Activated naive CD8-positive, alpha-beta T cell treated with anti-CD3 and anti-CD28 coated beads, Interleukin-2, amount 50 U/mL, for 16 hours (primary cell): ENCODE measurements at places on chromosomes 1 and 21.

DNA sequence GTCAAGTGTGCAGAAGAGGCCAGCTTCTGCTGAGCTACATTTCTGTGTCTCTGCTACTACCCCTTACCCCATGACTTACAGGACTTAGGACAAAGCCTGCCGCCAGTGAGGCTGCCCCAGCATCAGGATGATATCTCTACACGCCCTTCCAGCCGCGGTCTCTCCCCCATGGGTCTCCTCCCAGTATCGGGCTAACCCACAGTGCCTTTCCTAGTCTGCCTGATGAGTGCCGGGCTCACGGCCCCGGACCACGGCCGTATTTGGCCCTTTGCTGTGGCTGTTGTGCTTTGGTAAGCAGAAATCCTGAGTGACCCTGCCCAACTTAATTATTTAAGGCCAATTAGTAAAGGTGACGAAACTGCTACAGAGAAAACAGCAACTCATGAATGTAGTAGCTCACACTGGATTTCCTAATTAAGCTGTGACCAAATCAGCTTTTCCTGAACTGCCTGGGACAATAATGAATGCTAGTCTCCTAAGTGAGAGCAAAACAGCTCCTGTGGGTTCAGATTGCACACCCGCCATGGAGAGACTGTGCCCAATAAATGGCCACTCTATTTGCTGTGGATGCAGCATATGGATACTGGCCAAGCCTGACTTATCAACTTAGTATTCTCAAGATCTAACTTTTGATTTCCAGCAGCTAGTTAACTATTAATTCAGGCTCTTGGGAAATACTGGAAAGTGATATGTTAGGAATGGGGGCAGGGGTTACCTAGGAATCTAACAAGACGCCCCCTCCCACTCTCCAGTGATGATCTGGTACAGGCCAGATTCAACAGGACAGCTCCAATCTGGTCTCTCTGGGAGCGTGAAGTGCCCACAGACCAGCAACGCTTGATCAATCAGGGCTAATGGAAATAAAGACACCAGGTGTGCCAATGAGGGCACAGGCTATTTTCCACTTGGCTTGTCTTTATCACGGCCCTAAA, 123.3 kb upstream of the IFFO2 start:
- no peak for DNase-seq

GRCh38 chr1:27567971-27568299, 36.0 kb downstream of the AHDC1 start:
- DNase-seq, result no peak

DNA sequence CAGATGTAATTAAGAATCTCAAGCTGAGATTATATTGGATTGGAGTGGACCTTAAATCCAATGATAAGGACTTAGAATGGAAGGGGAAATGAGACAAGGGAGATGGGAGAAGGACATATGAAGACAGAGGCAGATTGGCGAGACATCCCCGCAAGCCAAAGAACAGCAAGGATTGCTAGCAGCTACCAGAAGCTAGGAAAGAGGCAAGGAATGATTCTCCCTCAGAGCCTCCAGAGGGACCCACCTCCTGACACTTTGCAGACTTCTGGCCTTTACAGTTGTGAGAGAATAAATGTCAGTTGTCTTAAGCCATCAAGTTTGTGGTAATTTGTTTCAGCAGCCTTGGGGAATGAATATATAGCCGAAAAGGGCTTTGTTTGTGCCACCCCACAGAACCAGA, 20.7 kb downstream of the METTL13 start:
- no peak for DNase-seq

DNA sequence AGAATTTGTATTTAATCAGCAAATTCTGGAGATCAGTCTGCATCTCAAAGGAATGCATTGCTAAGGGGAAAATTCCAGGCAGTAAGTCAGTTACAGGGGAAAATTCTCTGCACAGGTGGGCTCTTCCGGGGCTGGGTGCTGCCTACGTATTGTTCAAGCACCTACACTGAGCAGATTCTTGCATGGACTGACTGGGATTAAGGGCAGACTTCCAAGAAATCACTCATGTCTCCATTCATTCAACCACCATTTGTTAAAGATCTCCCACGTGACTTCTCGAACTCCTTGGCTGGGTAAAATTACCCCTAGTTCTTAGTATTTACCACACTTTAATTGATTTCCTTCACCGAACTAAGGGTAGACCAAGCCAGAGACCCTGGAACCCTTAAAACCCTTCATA, 28.2 kb upstream of the KCNE1 start:
- DNase-seq, result no peak

DNA sequence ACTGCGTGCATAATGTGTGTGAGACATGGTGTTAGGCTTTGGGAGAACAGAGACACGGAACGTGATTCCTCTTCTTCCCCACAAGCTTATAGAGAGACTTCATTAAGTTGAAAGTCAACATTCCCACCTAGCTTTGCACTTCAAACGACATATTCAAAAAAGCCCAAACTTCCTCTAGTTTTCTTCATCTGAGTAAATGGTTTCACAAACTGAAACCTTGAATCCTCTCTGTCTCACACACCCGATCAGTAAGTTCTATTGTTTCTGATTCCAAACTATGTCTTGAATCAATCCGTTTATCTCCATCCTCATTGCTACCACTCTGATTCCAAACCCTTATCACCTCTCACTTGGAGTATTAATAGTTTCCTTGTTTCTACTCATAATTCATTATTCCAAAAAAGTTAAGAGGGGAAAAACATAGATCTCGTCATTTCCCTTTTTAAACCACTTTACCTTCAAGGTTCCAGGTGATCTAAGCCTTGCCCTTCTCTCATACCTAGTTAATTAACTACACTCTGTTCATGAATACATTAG, 1.6 kb upstream of the METTL18 start:
- DNase-seq, result no peak

- DNase-seq, result no peak
Measured at GRCh38 chr1:36922593-36923426, 111.5 kb downstream of the GRIK3 start.

- no peak for DNase-seq
Measured at GRCh38 chr21:46325073-46325912, 1.3 kb downstream of the PCNT start.

DNA sequence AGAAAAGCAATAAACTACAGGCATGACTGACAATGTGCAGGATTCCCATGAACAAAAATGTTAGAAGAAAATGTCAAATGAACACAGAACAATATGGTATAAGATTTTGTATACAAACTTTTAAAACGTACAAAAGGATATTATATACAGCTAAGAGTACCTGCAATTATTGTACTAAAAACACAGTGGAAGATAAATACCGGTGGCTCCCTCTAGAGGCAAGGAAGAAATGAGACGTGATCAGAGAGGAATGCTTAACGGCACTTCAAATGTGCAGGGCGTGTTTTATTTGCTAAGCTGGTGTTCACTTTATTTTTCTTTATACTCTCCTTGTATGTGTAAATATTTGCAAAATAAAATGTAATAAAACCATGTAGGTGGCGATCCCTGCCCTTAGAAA, 191.8 kb upstream of the SAMSN1 start:
- peak; percentile 16 for DNase-seq

GRCh38 chr1:110460253-110461220, 9.6 kb downstream of the PROK1 start:
- DNase-seq, result peak; percentile 77

- DNase-seq, result no peak
Measured at GRCh38 chr1:228939001-228939691, 203.9 kb downstream of the RHOU start.

GRCh38 chr1:91803847-91804545, 82.0 kb downstream of the TGFBR3 start:
- peak; percentile 43 for DNase-seq

GRCh38 chr1:223057569-223058093, 85.4 kb downstream of the TLR5 start:
- DNase-seq, result no peak

DNA sequence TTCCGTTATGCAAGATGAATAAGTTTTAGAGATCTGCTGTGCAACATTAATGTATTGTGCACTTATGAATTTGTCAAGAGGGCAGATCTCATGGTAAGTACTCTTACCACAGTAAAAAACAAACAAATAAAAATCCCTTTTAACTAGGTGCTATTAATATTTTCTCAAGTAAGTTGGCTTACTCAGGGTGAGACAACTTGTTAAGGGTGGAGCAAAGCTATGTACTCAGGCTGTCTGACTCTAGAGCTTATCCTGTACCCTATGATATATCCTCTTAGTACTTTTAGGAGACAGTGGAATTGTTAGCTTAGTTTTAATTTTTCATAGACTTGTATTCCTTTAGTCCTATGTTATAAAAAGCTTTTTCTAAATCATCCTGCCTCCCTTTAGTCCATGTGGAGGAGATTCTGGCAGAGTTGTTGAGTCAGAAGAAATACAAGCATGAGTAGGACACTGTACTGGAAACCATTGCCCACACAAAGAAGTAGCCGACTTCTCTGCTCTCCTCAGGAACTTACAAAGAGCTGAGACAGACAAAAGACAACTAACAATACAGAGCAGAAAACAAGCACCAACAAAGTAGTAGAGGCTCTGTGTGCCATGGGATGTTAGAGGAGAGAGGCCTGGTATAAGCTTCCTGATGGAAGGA, 49.2 kb downstream of the S1PR1 start:
- DNase-seq, result no peak

GRCh38 chr1:156337888-156338179, 258 bp downstream of the CCT3 start:
- no peak for DNase-seq

DNA sequence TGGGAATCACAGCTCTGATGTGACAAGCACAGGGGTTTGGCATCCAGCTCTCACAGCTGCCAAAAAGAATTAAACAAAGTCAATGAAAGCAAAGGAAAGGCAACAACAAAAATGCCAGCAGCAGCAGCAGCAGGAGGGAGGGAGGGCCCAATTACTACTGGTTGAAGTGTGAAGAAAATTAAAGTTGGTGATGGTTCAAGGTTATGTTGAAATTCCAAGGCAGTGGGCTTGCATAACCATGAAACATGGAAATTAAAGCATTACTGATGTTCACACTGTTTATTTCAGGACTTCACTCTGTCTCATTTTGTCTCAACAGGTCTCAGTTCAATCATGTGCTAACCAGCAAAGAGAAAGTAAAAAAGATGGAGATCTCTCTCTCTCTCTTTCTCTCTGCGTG, 220.3 kb upstream of the LYPLAL1 start:
- DNase-seq, result no peak

GRCh38 chr1:3460672-3461131, 6.2 kb downstream of the ARHGEF16 start:
- DNase-seq, result no peak
